Cardiac septum (tissue), 1 donor: ENCODE measurements at places on chromosomes 13 and 19.

- DNase-seq: no peak
These were observed 367.8 kb downstream of the DACH1 start for GRCh38 chr13:71499235-71499634.

GRCh38 chr13:100645382-100645781 lies 29.2 kb downstream of the TMTC4 start:
- DNase-seq: no peak

DNA sequence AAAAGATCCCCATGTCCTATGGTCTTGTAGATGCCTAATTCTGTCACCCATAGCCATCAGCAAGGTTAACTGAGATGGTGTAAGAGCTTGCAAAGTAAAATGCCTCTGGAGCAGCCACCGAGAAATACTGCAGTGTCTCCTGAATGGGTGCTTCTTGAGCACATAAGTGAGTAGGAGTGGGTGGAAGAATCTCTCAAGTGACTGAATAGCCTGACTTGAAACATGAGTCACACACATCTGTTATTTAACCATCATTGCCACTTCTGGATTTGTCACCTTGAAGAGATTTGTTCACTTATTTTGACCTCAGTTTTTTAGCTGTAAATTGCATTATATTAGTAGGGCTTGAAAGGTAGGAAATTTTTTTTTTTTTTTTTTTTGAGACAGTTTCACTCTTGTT lies 2.3 kb downstream of the ZNF714 start:
- DNase-seq: no peak

DNA sequence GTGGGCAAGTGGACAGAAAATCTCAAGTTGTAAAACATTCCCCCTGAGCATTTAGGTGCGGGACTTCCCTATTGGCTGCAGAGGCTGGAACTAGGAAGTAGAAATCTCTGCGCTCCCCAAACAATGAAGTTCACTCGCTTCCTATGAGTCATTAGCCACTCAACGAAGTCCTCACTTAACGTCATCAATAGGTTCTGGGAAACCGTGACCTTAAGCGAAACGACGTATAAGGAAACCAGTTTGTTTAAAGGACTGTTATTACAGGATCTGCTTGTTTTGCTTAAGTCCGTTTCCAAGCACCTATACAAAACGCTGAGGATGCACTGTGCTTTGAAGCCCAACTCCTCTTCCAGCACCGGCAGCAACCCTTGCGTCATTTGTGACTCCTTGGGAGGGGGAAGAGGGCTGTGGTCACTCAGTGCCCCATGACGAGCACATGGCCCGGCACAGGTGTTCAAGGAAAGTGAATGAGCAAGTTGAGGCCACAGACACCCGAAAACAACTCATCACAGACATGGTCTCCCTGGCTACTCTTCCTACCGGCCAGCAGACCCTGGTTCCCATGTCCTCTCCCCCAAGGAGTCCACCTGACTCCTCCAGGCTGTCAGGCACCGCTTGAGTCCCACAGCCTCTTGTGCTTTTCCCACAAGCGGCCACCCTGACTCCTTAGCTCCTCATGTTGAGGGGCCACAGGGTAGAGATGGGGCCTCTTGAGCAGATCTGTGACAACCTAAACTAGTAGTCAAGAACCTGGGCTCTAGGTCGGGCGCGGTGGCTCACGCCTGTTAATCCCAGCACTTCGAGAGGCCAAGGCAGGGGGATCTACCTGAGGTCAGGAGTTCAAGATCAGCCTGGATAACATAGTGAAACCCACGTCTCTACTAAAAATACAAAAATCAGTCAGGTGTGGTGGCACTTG lies 4.8 kb downstream of the RPS16 start:
- no peak for DNase-seq

DNA sequence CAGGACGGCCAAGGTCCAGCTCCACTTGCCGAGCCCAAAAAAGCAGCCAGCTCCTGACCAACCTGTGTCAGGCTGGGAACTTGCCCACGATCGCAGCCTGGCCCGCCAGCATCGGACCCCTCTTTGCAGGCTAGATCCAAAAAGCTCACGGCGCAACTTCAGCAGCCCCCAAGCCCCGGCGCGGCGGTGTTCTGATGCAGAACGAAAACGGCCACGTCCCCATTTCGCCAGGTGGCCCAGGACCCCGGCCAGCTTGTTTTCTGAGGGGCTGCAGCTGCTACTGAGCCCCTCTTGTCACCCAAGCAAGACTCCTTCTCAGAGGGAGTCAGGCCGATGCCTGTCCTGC lies 1.3 kb downstream of the TMEM259 start:
- DNase-seq: no peak

GRCh38 chr13:32001154-32001768 lies 30.3 kb upstream of the FRY start:
- no peak for DNase-seq

- no peak for DNase-seq
These were observed 693.1 kb upstream of the SLC10A2 start for GRCh38 chr13:103759361-103759760.

DNA sequence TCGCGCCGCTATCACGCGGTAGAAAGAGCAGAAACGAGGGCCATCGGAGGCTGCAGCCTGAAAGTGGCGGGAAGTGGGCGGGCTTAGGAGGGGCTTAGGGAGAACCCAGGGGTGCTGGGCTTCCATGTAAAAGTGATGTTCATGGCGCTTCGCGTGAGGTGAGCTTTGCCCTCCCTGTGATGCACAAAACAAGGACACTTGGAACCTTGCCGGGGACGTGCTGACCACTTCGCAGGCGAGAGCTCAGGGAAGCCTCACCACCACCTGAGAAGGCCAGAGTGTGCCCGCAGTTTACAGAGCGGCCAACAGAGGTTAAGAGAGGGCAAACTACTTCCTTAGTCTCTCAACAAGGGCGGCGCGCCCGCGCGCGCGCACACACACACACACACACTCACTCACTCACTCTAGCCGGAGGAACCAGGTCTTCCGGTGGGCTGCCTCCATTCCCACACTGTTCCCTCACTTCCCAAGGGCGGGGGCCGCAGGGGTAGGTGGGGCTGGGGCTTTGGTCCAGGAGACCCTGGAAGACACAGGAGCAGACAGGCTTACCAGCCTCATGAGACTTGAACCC lies 651 bp downstream of the GAPDHS start:
- DNase-seq: no peak

- DNase-seq: peak; percentile 96
These were observed 5.1 kb downstream of the FSTL3 start for GRCh38 chr19:681029-682019.

GRCh38 chr19:47652285-47652684 lies 43.4 kb downstream of the BICRA start:
- no peak for DNase-seq

DNA sequence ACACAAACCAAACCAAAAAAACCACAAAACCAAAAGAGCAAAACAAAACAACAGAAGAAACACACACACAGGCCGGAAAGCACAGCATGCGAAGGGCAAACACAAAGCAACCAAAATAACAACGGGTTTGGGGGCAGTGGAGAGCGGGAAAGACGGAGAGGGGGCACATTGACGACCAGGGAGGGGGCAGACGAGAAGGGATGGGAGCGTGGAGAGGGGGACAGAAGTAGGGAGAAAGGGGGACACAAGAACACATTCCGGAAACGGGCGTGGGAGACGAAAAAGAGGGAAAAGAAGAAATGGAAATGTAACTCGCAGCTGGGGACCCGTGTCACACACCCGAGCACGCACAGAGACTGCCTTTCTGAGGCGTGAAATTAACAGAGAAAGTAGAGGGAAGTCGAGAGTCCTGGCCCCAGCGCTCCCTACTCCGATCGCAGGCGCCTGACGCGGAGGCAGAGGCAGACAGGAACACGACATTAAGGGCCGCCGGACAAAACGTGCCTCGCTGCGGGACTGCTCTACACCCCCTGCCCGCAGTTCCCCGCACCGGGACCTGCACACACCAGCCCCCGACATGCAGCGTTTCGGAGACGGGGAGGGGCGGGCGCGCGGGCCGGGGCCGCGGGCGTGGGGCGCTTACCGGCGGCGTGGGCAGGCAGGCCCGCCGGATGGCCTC lies 652 bp downstream of the POU4F1 start:
- no peak for DNase-seq

GRCh38 chr13:24671386-24672113 lies 8.7 kb upstream of the ATP12A start:
- DNase-seq: no peak

DNA sequence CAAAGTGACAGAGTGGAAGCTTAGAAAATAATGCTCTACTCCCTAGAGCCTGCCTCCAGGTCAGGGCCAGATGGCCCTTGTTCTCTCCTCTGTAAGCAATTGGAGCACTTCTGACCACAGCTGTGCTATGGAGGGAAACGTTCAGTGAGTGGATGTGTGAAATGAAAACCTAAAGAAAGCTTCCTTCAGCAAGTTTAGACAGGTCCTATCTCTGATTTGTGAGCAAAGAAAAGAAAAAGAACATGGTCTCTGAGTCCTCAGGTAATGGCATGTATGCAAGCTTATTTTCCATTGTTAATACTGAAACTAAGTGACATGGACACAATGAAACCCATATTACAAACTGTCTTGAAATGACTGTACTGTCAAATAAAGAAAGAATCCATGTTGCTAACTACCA lies 1486.8 kb downstream of the EFNB2 start:
- no peak for DNase-seq

- DNase-seq: no peak
These were observed 122.3 kb upstream of the RNF113B start for GRCh38 chr13:98299235-98299965.

- peak; percentile 80 for DNase-seq
These were observed 13.1 kb downstream of the TJP3 start for GRCh38 chr19:3721131-3721886.

- DNase-seq: no peak
These were observed 372.7 kb downstream of the ENOX1 start for GRCh38 chr13:43414111-43414510.

DNA sequence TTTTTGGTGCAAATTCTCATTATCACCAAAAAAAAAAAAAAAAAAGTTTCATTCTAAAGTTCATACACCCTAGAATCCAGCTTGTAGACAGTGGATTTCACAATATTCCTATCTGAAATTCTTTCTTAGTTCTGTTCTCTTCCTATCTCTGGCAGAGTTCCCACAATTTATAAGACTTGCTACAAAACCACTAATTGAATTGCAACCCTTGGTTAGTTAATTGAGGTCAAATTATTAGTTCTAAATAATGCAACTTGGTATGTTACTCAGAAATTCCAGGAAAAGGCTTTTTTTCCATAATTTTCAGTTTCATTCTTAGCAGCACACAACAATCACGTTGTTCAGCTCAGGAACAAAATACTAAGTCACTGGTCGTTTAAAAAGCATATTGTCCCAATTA lies 58.5 kb downstream of the SPATA13 start:
- DNase-seq: no peak

- DNase-seq: peak; percentile 82
These were observed 15.9 kb upstream of the NOP53 start for GRCh38 chr19:47729468-47729798.
